ENCODE measurements at places on chromosomes 5 and 9.

DNA sequence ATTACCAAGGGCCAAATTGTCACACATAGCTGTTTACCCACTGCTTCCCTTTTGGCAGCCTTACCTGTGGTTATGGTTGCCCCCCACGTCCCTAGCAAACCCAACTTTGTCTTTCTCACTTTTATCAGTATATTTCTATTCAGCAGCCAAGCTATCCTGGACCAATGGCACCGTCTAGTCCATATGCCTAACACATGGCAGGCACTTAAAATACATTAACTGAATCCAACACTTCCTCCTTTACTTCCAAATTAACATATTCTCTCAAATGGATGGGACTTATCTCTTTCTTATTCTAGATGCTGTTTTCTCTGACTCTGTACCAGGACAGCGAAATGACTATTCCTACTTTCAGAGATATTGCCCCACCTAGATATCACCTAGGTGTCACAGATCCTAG is 50.9 kb upstream of the SLC44A1 start:
- no peak for DNase-seq

GRCh38 chr5:149370878-149371277 is 8.2 kb downstream of the IL17B start:
- no peak for DNase-seq

DNA sequence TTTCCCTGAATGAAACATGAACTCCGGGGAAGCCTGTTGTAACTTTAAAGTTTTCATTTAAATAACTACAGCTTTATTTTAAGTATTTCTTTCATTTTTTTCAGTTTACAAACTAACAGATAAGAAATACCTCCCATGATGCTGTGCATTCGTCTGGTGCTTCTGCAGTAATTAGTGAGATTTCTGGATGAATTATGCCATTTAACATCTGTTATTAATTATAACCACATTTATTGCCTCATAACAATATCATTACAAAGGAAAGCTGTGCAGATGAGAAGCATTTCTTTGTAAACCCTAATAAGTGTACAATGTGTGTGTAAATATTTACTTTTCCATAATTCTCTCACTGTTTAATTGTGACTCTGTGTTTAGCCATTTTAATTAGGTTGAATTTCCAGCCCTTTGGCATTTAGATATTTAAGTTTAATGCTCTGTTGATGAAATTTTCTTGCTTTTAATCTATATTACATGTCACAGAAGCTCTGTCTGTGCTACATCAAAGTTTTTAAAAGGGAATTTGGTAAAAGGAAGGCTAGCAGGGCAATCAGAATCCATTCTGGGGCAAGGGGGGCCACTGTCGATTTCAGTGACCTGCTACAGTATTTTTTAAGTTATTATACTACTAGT is 418.0 kb downstream of the SPATA31D1 start:
- DNase-seq = no peak

DNA sequence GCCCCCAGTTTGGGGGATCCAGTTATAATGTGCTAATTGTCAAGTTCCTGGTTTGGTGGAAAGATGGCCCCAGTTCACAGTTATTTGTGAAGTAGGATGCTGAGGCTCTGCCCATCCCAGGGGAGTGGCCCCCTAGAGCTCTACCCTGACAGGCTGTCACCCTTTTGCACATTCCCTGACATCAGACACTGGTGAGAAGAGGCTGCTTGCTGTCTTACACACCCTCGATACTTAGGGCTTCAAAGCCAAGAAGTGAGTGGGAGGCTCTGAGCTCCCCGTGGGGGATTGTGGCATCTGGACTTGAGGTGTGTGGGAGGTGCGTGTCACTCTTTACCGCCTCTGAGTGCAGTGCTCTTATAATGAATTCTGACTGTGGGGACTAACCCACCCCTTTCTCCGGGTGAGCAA is 168.5 kb downstream of the DOCK2 start:
- DNase-seq = no peak

- DNase-seq = no peak
Observed at GRCh38 chr9:93947409-93948070, 7.6 kb downstream of the BARX1 start.

DNA sequence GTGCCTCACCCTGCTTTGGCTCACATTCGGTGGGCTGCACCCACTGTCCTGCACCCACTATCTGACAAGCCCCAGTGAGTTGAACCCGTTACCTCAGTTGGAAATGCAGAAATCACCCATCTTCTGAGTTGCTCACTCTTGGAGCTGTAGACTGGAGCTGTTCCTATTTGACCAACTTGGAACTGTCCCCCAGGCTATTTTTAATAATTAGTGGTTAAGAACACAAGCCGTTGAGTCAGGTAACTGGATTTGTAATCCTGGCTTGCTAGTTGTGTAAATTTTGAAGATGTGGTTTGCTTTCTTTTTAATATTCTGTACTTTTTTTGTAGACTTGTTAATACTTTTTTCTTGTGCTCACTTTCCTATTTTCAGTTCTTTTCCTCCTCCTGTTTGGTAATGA is 81.2 kb downstream of the CNTLN start:
- DNase-seq = no peak

GRCh38 chr9:90836411-90837080 is 34.9 kb downstream of the SYK start:
- DNase-seq = no peak

GRCh38 chr5:32307769-32308194 is 5.0 kb downstream of the MTMR12 start:
- DNase-seq = no peak

DNA sequence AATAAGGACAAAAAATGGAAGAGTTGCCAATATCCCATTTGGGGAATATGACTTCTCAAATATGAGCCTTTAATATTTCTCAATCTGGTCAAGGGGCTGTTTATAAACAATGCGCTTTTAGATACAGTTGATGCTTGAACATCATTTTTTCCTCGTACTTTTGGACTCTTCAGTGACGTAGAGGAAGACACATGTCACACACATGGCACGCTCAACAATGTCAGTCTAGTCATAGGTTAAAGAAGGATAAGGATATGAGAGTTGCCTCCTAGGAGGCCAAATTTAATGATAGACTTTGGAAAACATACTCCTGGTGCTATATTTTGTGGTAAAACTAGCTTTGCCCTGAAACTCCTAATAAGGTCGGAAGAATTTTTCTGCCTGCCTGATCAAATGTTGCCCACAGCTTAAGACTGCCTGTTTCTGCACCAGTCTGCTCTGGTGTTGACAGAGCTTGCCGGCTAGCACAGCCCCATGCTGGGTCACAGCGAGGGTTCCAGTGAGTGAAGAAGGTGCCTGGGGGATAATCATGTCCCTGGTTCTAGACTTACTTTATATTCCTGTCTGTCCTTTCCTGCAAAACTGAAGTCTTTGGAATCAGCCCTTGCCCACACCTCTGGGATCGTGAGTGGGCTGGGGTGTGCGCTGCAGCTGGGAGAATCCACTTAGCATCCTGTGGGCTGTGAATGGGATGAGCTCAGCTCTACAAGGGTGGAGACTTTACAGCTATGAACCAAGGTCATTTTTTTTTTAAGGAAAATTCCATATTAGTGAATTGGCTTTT is 230.8 kb upstream of the IRX4 start:
- no peak for DNase-seq

DNA sequence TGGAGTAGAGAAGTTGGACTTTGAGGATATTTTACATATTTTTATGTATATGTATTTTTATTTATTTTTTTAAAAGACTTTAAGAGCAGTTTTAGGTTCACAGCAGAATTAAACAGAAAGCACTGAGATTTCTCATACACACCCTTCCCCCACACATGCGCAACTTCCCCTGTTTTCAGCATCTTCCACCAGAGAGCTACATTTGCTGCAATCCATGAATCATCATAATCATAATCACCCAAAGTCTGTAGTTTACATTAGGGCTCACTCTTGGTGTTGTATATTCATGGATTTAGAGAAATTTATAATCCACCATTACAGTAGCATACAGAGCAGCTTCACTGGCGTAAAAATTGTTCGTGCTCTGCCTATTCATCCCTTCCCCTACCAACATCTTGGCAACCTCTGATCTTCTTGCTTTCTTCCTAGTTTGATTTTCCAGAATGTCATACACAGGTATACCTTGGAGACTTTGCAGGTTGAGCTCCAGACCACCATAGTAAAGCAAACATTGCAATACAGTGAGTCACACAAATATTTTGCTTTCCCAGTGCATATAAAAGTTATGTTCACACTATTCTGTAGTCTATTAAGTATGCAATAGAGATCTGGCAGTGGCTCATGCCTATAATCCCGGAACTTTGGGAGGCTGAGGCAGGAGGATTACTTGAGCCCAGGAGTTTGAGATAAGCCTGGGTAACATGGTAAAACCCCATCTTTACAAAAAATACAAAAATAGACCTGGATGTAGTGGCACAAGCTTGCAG is 9.6 kb upstream of the CCDC171 start:
- DNase-seq = no peak
